ENCODE measurements at places on chromosomes 13 and 19. TPM values are rescaled to one million over a fixed set of nuclear protein-coding genes. Genes with fewer than 3 reads are reported as not detected.

Gene ZNF112
- total RNA-seq, result 0.32 TPM

DNA sequence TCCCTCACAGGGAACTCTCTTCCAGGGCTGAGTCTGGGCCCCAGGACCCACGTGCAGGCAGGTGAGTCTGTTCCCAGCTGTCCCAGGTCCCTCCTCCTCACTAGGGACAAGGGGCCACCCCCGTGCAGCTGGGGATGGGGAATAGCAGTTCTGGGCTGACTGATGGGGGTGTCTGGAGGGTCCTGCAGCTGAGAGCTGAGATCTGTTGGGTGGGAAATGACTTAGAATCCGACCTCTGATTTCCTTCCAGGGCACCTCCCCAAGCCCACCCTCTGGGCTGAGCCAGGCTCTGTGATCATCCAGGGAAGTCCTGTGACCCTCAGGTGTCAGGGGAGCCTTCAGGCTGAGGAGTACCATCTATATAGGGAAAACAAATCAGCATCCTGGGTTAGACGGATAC is 461 bp downstream of the LILRA2 start:
- no peaks in the 10 kb centered on the region for H3K36me3 ChIP-seq
- H3K27ac ChIP-seq, result no peak overlapping the region
- no peaks in the 10 kb centered on the region for H3K4me1 ChIP-seq

DNA sequence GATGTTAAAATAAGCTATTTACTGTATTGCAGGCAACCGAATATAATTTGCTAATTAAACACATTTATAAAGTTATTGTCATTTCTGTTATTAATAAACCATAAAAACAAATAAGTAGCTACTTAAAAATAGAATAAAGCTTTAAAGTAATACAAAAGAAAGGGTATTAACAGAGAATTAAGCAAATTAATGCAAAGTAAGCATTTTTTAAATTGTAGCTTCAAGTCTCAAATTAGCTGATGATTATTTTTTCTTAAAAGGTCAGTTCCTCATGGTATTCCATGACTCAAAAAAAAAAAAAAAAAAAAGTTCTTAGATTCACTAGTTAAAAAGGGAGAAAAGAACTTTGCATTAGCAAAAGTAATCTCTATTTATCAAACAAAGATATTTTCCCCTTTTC is 292.5 kb downstream of the SLITRK1 start:
- H3K36me3 ChIP-seq, result no peaks in the 10 kb centered on the region
- H3K4me1 ChIP-seq, result no peaks in the 10 kb centered on the region
- no peak for DNase-seq
- no peaks in the 10 kb centered on the region for H3K27me3 ChIP-seq

GRCh38 chr19:45769821-45770191 is 754 bp upstream of the SIX5 start:
- peak; percentile 86 for DNase-seq
- no peaks in the 10 kb centered on the region for H3K27me3 ChIP-seq
- H3K36me3 ChIP-seq, result no peaks in the 10 kb centered on the region
- peak overlapping the region; percentile 71 for H3K4me3 ChIP-seq

DNA sequence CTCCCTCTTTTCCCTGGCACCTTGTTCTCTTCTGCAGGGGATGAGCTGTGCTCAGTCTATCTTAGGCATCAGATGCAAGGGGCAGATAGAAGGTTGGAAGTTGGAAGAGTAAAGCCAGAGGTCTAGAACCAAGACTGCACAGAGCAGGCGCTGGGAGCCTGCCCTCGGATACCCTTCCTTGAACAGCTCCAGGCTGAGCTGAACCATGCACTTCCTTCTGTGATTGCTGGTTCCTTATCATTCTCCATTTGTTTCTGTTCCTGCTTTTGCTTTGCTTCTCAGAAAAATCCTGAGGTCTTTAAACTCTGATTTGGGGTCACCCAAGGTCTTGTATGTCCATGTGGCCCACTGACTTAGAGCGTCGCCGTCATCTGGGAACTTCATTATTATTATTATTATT is 36.3 kb downstream of the ARHGEF18 start:
- H3K4me3 ChIP-seq, result no peak overlapping the region
- H3K4me1 ChIP-seq, result peaks cover 47% of the 10 kb centered on the region
- no peaks in the 10 kb centered on the region for H3K27me3 ChIP-seq
- DNase-seq, result no peak
- peaks cover 61% of the 10 kb centered on the region for H3K36me3 ChIP-seq

Gene ARHGEF7
- 73.7 TPM for total RNA-seq

DNA sequence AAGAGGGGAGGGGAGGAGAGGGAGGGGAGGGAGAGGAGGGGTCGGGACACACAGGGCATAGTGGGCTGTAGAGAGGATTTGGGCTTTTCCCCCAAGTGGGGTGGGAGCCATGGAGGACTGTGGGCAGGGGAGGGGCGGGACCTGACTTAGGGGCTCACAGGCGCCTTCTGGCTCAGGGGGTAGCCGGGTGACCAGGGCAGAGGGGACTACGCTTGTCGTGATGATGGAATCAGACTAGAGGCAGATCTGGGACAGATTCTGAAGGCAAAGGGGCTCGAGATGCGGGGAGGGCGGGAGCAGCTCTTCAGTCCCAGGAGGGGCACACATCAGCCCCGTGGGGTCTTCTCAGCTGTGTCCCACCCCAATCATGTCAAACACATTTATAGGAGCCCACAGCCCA is 13.5 kb downstream of the NDUFA11 start:
- no peak overlapping the region for H3K4me3 ChIP-seq
- H3K27me3 ChIP-seq, result no peaks in the 10 kb centered on the region
- H3K27ac ChIP-seq, result no peak overlapping the region
- peaks cover 2% of the 10 kb centered on the region for H3K36me3 ChIP-seq
- DNase-seq, result no peak

Gene SYNE4
- total RNA-seq, result 5.0 TPM

DNA sequence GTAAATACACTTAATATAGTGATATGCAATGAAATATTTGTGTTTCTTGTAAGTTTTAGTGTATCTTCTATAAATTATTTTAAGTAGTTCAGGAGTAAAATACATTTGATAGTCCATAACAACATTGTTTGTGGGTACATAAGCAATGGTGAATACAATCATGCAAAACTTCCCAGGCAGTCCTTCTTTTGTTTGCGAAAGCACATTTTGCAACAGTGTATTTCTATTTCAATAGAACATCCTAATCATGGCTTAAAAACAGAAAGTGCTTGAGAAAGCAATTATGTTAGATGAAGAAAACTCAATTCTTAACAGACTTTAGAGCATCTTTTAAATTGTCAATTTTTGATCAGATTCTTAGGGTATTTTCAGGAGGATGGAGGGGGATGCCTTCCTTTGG is 155.6 kb downstream of the POSTN start:
- no peak for DNase-seq
- no peaks in the 10 kb centered on the region for H3K27me3 ChIP-seq
- no peak overlapping the region for H3K4me3 ChIP-seq
- H3K4me1 ChIP-seq, result no peaks in the 10 kb centered on the region

DNA sequence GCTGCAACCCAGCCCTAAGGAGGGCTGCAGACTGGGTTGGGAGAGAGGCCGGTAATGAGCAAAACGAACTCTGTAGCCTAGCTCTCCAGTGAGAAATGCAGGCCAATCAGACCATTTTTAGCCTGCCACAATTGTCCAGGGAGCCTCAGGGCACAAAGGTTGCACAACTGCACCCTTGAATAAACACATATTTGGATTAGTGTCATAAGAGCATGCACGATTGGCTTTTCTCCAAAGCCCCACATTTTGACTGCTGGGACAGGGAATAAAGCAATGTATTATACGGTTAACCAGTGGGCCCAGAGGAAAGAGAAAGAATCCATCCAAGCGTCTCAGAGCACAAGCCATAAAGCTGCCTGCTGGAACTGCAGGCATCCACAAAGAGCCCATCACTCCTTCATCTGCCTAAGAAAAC is 729.4 kb upstream of the SGCG start:
- no peaks in the 10 kb centered on the region for H3K4me1 ChIP-seq
- no peak for DNase-seq
- no peaks in the 10 kb centered on the region for H3K36me3 ChIP-seq
- no peak overlapping the region for H3K27ac ChIP-seq
- no peaks in the 10 kb centered on the region for H3K27me3 ChIP-seq

GRCh38 chr13:98335721-98336120 is 158.7 kb upstream of the RNF113B start:
- no peaks in the 10 kb centered on the region for H3K36me3 ChIP-seq
- no peaks in the 10 kb centered on the region for H3K27me3 ChIP-seq
- H3K4me3 ChIP-seq, result no peak overlapping the region
- no peak for DNase-seq
- no peak overlapping the region for H3K27ac ChIP-seq

DNA sequence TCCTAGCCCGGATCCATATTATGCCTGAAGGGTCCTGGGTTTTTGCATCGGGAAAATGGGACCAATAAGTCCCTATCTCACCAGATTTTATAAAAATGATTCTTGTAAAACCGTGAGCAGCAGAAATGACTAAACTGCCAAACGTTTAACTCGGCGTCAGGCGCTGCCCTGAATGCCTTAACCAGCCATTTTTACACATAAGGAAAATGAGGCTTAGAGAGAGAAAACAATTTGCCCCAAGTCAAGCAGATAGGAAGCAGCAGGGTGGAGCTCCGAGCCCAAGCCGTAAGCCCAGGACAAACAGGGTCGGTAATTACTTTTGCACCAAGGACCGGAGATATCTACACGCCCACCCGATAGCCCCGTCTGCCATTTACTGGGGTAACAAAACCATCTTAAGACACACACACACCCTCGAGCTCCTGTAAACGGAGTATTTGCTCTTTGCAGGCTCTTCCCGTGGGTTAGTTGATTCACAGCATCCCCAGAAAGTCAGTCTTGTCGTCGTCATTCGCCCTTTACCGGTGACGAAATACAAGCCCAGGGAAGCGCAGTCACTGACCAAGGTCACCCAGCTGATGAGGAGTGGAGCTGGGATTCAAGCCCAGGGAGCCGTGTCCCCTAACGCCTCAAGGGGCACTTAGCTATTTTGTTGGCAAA is 16.0 kb upstream of the MRI1 start:
- H3K27me3 ChIP-seq, result no peaks in the 10 kb centered on the region
- H3K4me1 ChIP-seq, result peaks cover 29% of the 10 kb centered on the region
- H3K36me3 ChIP-seq, result peaks cover 10% of the 10 kb centered on the region
- no peak for DNase-seq

- H3K27ac ChIP-seq, result no peak overlapping the region
- peaks cover 5% of the 10 kb centered on the region for H3K4me1 ChIP-seq
- no peaks in the 10 kb centered on the region for H3K36me3 ChIP-seq
- H3K4me3 ChIP-seq, result no peak overlapping the region
- no peaks in the 10 kb centered on the region for H3K27me3 ChIP-seq
Observed at GRCh38 chr19:54332149-54332548, 6.8 kb downstream of the LILRA4 start.

DNA sequence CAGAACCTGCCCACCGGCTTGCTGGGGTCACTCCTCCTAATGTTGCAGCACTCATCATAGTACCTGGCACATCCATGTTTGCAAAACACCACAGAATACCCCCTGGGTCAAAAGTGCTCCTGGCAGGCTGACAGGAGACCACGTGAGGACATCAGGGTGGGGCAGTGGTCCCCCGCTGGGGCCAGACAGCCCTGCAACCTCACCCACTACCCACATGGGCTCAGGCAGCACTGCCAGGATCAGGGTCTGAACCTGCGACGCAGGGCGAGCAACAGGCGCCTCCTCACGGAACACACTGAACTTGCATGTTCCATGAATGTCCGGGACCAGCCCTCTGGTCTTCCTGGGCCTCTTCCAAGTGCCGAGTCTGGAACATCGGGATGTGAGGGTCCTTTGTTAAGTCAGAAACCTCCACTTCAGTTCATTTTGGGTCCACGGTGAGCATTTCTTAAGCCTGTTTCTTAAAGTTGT is 1.4 kb upstream of the SLC7A9 start:
- no peaks in the 10 kb centered on the region for H3K4me1 ChIP-seq
- no peak overlapping the region for H3K4me3 ChIP-seq
- DNase-seq, result no peak
- no peaks in the 10 kb centered on the region for H3K36me3 ChIP-seq

- no peaks in the 10 kb centered on the region for H3K4me1 ChIP-seq
- no peak overlapping the region for H3K27ac ChIP-seq
- DNase-seq, result no peak
- H3K27me3 ChIP-seq, result no peaks in the 10 kb centered on the region
Observed at GRCh38 chr13:91127995-91128394, 219.5 kb upstream of the MIR17HG start.

GRCh38 chr13:33758113-33758512 is 59.8 kb upstream of the RFC3 start:
- no peak overlapping the region for H3K4me3 ChIP-seq
- H3K36me3 ChIP-seq, result no peaks in the 10 kb centered on the region
- H3K27ac ChIP-seq, result no peak overlapping the region
- H3K4me1 ChIP-seq, result no peaks in the 10 kb centered on the region
- no peak for DNase-seq
- no peaks in the 10 kb centered on the region for H3K27me3 ChIP-seq

GRCh38 chr13:24894972-24895300 is 131.0 kb downstream of the RNF17 start:
- H3K27ac ChIP-seq, result no peak overlapping the region
- H3K4me1 ChIP-seq, result no peaks in the 10 kb centered on the region
- DNase-seq, result no peak

DNA sequence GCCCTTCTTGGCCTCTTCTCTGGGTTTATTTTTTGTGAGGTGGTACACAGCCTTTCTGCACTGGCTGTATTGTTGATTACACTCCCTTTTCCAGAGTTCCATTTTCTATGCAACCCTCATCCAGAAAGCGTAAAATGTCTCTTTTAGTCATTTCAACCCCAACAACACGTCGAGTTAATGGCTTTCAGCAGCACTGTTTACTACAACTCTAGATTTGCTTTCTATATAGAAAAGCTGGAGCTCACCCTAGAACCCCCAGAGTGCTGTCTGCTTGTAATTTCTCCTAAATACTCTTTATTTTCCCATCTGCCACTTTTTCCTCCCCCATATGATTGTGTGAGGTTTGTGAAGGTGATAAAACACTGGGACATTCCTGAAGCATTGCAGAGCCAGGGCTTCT is 148.9 kb upstream of the TMTC4 start:
- no peak for DNase-seq

DNA sequence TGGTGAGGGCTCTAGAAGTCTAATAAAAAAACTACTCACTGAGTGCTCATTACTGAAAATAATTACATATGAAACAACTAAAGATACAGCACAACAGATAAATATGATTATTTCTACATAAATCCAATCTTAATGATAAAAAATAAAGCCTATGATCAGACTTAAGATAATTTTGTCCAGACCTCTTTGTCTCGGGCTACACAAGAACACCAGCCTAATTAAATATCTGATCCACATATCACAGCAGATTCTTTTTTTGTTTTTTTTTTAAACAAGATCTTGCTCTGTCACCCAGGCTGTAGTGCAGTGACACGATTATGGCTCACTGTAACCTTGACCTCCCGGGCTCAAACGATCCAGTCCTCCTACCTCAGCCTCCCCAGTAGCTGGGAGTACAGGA is 30.3 kb upstream of the SMAD9 start:
- H3K4me3 ChIP-seq, result no peak overlapping the region
- no peaks in the 10 kb centered on the region for H3K4me1 ChIP-seq
- no peaks in the 10 kb centered on the region for H3K27me3 ChIP-seq
- H3K27ac ChIP-seq, result no peak overlapping the region

- H3K27me3 ChIP-seq, result peaks cover 16% of the 10 kb centered on the region
- DNase-seq, result no peak
- H3K4me3 ChIP-seq, result no peak overlapping the region
- H3K36me3 ChIP-seq, result no peaks in the 10 kb centered on the region
- H3K4me1 ChIP-seq, result peaks cover 12% of the 10 kb centered on the region
Observed at GRCh38 chr19:46076951-46077814, 36.4 kb upstream of the IGFL4 start.

Gene CEACAM8
- total RNA-seq, result not detected

Gene SBNO2
- 92.6 TPM for total RNA-seq

Data from CD4-positive, alpha-beta memory T cell (primary cell).